ENCODE measurements at places on chromosomes 11 and 22.

- DNase-seq: no peak
These were observed 396.8 kb downstream of the GUCY1A2 start for GRCh38 chr11:106621484-106621883.

DNA sequence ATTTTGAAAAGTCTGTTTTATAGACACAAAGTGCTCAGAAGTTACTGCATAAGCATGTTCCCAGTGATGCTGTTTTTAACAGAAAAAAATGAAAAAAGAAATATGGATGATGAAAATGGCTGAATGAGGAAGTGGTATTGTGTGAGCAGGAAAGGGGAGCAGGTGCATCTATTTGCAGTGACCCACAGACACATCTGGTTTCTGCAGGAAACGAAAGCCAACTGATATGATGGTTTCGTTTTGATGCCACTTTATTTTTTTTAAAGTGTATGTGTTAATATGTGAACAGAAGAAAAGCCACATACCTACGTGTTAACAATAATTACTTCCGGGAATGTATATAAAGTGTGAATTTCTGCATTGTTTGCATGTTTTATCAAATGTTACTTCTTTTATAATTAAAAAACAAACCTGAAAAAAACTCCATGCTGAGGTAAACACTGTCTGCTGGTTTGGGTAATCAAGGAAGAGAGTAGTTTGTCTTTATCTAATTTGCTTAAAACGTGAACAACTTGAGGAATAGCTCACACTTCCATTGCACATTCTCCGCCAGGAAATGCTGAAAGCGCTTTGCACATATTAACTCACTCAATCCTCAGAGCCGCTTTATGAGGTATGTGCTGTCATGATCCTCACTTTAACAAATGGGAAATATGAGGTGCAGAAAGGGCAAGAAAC, 1335.9 kb downstream of the TBC1D22A start:
- no peak for DNase-seq

DNA sequence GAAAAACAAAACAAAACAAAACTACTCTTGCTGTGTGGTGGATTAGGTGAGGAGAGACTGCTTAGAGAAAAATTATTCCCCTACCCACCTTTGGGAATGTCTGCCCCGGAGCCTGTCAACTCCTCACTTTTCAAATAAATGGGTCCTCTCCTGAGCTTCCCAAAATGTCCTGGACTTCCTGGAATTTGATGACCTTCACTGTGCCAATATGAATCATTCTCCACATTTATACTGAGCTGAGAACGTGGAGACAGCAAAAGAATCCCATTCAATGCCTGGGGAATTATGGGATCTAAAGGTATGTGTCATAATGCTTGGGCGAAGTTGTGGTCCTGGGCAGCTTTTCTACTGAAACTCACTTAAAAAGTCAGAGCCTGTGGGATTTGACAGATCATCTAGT, 136.8 kb downstream of the KIF18A start:
- DNase-seq: no peak

GRCh38 chr22:44242946-44243724, 62.4 kb downstream of the PARVG start:
- DNase-seq: no peak

DNA sequence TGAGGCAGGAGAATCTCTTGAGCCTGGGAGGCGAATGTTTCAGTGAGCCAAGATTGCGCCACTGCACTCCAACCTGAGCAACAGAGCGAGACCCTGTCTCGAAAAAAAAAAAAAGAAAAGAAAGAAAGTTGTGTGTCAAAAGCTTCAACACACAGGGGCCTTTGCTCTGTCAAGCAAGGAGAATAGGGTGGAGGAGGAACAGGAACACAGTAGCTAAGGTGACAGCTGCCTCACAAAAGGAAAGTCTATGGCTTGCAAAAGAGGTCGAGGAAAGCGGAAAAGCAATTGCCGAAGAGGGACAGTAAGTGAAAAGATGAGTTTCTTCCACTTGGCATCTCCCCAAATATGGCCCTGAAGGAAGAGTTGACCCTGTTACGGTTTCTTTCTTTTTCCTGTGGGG, 26.5 kb upstream of the TMA7B start:
- DNase-seq: no peak

DNA sequence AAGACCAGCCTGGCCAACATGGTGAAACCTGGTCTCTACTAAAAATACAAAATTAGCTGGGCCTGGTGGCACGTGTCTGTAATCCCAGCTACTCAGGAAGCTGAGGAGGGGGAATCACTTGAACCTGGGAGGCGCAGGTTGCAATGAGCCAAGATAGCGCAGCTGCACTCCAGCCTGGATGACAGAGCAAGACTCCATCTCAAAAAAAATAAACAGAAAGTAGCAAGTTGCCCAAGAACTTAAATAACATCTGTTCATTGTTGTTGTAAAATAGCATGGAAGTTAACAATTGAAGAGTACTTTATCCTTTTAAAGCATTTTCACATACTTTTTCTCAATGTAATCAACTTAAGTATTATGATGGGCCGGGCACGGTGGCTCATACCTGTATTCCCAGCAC, 5.7 kb downstream of the AMBRA1 start:
- DNase-seq: no peak

DNA sequence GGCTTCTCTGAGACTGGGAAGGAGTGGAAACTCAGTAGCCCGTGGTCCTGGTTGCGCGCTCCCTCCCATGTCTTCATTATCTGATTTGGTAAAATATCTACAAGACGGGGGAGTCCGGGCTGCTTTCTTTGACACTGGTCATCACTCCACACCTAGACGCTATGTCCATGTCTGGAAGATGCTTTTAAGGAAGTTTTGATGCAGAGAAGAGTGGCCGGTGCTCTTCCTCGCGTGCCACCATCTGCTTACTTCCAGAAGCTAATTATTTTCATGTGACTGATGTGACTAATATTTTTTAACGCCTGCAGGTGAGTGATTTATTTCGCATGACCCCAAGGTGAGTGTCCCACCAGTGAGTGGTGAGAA, 339 bp upstream of the TRIM21 start:
- no peak for DNase-seq

- DNase-seq: no peak
These were observed 66.3 kb upstream of the CHRM4 start for GRCh38 chr11:46457659-46458424.

GRCh38 chr11:131595797-131596196, 225.4 kb downstream of the NTM start:
- DNase-seq: no peak

- no peak for DNase-seq
These were observed 13.8 kb downstream of the PLXNB2 start for GRCh38 chr22:50293441-50294318.

GRCh38 chr11:103494491-103494890, 385.3 kb downstream of the DYNC2H1 start:
- DNase-seq: no peak

All from activated CD4-positive, alpha-beta T cell treated with anti-CD3 and anti-CD28 coated beads, Interleukin-2, amount 50 U/mL, for 48 hours (primary cell).